ENCODE measurements at places on chromosomes 4 and X.

DNA sequence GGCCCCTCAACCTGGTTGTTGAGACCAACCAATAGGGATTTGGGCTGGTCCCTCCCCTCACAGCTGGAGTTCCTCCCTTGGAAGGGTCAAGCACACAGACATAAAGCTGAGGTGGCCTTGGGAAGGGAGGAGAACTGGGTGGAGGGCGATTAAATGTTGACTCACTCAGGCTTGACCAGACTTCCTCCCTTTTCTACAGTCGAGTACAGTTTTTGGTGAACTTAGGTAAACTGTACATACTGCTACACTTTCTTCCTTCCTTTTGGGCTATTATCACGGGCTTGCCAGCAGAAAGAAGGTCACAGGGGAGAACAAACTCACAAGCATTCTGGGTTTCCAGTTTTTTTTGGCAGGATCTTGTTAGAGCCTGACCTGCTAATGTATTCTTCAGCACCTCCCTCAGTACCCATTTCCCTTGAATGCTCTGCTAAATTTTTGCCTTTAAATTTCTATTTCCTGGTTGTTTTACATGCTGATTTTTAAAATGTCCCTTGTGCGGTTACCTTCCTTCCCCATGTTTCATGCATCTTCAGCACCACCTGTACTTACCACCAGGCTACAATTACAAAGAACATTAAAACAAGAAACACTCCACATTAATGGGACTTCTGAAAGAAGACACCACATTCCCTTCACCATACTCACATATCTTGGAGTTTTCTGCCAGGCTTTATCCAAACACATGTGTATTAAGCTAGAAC is 135.2 kb upstream of the RASGEF1B start:
- no peak for DNase-seq

- DNase-seq: no peak
Observed at GRCh38 chrX:74426615-74427014, 5.3 kb downstream of the SLC16A2 start.

DNA sequence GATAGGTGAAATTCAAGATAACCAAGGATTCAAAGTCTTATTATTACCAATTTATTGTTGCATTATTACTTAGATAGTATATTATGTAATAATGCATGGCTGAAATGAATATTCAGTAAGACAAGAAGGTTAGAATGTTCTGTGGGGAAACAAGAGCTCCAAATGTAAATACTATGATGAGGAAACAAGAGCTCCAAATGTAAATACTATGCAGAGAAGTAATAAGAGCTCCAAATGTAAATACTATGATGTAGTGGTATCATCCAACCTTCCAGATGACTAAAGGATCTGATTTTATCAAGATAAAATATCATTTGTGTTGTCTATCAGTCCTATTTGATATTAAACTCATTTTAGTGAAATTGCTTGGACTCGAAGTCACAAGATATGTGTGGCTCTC is 82.2 kb upstream of the PCDH18 start:
- DNase-seq: no peak

DNA sequence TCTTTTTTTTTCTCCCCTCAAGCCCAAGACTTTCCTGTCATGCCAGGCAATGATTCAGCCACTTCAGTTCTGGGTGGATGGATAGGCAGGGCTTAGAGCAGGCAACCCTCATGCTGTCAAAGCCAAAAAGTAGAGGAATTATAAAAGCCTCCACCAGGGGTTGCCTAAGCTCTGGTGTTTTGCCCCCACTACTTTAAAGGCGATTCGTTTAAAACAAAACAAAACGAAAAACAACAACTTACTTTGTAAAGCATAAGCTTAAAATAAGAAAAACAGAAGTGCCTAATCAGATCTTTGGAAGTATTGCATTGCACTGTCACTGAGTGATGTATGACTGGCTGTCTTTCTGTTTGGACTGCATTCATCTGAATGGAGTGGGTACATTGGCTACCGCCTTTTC is 5.3 kb upstream of the IDS start:
- no peak for DNase-seq

- no peak for DNase-seq
Observed at GRCh38 chrX:45622538-45622937, 421.9 kb upstream of the DIPK2B start.

GRCh38 chr4:7198440-7199128 is 6.2 kb downstream of the SORCS2 start:
- peak; percentile 57 for DNase-seq

DNA sequence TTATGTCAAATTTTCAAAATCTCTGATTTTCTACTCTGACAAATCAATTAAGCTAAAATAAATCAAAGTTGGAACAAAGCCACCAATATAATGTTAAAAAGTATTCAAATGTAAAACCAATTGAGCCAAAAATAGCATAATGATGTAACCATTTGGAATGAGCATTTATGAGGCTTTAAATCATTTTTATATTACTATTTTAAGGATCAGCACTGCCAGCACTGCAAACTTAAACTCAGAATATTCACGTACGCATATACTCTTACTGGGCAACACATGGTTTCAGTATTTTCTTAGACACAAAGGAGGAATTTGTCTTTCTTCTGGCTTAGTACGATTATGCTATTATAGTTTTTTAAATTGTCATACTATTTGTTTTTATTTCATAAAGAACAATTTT is 52.2 kb downstream of the AFAP1 start:
- DNase-seq: no peak

- DNase-seq: no peak
Observed at GRCh38 chr4:79357365-79357764, 31.5 kb upstream of the NAA11 start.

DNA sequence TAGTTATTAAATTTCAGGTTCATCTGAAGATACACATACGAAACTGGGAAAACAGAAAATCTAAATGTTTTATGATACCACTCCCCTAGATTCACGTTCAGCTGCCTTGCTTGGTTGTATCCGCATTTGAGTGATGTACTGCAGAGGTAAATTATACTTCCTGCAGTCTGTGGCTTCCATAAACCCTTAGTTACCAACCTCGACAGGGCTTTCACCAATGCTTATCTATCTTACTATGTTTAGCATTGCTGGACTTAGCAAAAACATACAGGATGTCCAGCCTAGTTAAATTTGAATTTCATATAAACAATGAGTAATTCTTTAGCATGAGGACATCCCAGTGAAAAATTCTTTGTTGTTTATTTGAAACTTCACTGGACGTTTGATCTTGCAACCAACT is 108.8 kb downstream of the TMA16 start:
- DNase-seq: no peak

- no peak for DNase-seq
Observed at GRCh38 chr4:98572697-98573096, 85.7 kb downstream of the TSPAN5 start.

GRCh38 chr4:185358514-185358913 is 37.2 kb downstream of the LRP2BP start:
- DNase-seq: no peak

DNA sequence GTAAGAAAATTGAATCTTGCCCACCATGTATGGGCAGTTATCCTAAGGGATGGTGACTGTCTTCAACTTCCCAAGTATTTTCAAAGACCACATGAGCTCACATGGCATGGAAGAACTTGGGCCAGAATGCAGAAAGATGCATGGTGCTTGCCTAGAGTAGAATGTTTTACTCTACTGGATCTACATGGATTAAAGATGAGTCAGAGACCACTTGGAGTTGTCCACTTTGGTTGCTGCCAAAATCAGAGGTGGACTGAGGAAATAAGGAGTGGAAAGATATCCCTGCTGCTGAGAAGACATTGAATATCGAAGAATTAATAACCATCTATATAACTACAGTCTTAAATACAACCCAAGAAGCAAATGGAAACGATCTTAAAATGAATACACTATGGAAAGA is 498.1 kb downstream of the NLGN4X start:
- DNase-seq: no peak

GRCh38 chrX:39067866-39068265 is 266.6 kb downstream of the MID1IP1 start:
- no peak for DNase-seq

- DNase-seq: no peak
Observed at GRCh38 chr4:25972984-25973745, 59.1 kb downstream of the SMIM20 start.

DNA sequence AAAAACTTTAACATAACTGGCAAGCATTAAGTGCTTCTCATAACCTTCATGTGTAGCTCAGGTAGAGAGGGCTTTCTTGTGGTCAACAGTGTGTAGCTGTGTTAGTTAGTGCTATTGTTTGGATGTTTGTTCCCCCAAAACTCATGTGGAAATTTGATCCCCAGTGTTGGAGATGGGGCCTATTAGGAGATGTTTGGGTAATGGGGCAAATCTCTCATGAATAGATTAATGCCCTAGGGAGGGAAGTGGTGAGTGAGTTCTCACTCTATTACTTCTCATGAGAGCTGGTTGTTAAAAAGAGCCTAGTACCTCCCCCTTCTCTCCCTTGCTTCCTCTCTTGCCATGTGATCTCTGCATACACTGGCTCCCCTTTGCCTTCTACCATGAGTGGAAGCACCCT is 16.5 kb upstream of the SLC25A43 start:
- DNase-seq: no peak

DNA sequence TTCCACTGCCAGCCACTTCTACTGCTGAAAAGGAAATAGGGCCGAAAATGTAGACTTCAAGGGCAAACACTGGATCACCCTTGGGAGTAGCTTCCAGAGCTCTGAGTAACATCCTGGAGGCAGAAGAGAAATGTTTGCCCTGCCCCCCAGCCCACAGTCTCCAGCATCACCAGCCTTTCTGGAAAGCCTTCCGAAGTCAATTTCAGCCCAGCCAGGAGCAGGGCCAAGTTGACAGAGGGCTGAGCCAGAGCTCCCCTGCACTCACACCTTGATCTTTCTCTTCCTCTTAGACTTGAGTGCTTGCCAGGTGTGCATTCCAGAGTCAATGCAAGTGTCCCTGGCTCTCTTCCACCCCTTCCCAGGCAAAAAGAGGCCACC is 35.2 kb downstream of the SLC25A5 start:
- no peak for DNase-seq

GRCh38 chr4:70239884-70240591 is 2.4 kb upstream of the CSN3 start:
- no peak for DNase-seq

GRCh38 chr4:170805352-170805751 is 715.6 kb upstream of the AADAT start:
- DNase-seq: no peak

DNA sequence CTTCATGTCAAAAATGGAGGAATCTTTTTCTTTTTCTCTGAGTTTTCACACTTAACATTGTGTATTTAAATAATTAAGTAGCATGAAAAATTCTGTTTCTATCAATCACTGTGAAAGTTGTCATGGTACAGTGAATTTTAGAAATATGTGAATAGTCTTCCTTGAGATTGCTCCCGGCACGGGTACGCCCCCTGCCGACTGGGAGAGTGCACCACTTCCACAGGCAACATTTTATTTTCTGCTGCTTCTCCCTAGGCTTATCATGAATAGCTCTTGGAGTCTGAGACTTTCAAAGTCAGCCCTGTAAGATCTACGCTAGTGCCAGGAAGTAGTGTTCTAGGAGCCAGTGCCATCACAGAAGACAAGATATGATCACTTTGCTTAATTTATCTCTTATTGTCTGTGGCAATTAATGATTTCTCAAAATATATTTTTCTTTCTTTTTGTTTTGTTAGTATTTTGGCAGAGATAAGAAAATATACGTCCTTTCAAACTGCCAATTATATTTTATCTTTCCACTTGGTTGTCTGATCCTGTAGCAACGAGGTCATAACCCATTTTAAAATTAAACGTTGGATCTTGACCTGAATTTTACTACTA is 763.8 kb upstream of the AADAT start:
- no peak for DNase-seq

GRCh38 chrX:148363471-148364235 is 136.8 kb upstream of the AFF2 start:
- no peak for DNase-seq

DNA sequence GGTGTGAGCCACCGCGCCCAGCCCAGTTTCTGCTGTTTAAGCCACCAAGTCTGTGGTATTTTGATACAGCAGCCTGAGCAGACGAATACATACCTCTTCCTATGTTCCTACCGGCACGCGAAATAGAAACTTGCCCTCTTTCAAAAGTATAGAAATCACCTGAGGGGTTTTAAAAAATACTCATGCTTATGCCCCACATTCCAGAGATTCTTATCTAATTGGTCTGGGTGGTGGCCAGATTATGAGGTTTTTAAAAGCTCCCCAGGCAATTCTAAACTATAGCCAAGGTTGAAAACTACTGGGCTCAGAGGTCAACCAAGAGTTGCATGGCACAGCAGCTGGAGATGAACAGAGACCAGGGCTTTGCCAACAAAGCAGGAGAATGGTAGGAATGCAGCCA is 24.9 kb upstream of the HUWE1 start:
- no peak for DNase-seq

DNA sequence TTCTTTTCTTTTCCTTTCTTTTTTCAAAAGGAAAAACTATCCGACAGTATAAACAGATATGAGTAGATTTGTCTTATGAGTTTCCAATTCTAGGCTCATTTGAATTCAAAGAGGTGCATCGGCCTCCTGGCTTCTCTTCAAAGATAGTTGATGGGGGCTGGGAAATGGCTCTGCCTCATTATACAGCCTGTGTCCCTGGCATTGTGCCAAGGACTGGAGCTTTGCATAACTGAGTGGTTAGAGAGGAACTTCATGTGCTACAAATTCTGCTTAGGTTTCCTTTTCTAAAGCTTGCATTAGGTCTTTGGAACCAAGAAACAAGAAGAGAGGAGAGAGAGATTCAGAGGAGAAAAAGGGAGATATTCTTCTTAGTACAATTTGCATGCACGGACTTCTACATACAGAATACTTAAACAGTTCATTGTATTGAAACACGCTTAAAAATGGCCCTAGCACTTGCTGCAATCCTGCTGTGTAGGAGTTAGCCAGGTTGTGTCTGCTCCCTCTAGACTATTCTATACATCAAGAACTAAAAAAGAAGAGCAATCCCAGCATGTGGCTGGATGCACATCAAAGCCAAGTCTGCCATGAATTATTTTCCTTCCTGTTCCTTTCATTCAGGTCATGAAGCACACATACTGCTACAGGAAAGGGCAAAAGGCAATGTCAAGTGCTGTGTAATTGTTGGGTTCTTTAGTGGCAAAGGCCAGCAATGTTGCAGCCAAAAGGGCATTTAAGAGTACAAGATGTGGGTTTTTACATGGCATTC is 70.9 kb downstream of the INTS12 start:
- no peak for DNase-seq

GRCh38 chrX:46584736-46585135 is 11.2 kb downstream of the CHST7 start:
- no peak for DNase-seq

GRCh38 chr4:70739496-70740337 is 18.0 kb downstream of the RUFY3 start:
- no peak for DNase-seq

GRCh38 chrX:107734646-107735045 is 40.9 kb downstream of the TSC22D3 start:
- no peak for DNase-seq

DNA sequence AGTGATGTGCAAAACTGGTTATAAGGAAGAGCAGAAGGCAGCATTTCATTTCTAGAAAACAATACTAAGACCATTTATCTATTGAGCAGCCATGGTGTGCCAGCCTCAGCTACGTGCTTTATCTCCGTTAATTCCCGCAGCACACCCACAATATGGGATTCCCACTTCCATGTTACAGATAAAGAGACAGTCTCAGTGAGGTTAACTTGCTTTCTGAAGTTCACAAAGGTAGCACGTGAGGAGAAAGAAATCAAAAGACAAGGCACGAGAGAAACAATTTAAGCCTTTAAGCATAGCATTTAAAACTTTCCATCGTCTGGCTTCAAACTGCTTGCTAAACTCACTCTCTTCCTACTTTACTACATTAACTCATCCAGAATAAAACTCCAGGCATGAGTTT is 8.0 kb upstream of the RPL34 start:
- DNase-seq: no peak

GRCh38 chrX:136048446-136048845 is 63.2 kb downstream of the SLC9A6 start:
- DNase-seq: no peak
